ENCODE measurements at places on chromosomes 7 and 10.

- DNase-seq, result no peak
These were observed 5.6 kb upstream of the MUC3A start for GRCh38 chr7:100943693-100944092.

DNA sequence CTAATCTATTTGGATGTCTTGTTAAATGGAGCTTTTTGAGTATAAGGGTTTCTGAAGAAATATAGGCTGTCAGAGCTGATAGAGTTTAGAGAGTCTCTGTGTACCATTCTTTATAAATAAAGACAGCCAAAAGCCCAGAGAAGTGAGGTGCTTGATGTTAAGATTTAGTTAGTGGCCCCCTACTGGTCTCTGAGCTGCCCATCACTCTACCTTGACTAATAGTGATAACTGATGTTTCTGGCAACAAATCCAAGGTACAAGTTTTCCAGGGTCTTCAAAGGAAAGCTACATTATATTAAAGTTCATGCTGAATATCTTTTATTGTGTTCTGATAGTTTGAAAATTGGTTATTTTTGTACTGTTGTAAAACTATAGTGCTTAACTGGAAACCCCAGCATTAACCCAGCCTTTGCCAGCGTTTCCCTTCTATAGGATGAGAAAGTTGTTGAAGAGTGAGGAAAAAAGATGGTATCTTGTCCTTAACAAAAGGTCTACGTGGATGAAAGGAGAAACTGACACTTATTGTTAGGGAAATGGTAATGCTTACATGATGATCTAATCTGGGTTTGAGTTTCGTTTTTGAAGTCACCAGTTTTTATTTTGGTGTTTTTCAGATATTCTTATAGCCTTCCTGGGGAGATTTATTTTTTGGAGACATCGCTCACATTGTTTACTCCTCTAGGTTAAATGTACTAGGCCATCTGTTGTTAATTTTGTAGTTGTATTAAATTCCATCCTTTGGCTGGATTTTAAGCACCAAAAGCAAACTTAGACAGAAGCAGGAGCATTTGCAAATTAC, 79.0 kb downstream of the AUTS2 start:
- no peak for DNase-seq

DNA sequence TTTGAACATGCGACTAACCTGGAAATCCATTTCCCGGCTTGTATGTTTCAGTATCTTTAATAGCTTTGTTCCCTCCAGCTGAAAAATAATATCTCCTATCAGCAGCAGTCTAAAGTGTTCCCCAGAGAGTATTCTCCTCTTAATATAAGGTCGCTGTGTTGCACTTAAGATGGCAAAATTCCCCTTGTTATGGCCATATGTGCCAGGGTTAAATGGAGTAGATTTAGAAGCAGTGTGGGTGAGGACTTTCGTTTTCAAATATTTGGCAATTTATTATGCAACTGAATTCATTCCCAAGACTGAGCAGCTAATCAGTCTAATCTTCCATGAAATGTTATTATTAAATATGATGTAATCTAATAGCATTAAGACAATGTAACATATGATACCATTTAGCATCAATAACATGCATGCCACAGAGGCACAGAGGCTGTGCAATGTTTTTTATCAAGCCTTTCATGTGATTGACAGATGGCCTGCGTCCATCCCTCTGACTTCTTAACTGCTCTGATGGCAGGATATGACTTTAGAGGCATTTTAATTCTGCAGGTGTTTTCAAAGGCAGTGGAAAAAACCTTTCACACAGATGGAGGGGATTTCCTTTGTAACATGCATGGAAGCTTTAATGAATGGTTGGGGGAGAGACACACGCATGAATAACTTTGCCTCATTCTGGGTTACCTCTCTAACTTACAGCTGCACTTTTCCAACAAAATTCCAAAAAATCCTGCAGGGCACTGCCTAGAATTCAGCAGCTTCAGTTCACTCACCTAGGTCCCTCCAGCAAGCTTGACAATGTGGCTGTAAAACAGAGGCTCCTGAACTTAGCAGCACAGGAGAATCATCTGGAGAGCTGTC, 55.1 kb upstream of the ZPBP start:
- no peak for DNase-seq

GRCh38 chr10:103645141-103646054, 151.9 kb downstream of the NEURL1 start:
- DNase-seq, result no peak

GRCh38 chr7:80611353-80611752, 27.1 kb upstream of the CD36 start:
- DNase-seq, result no peak

DNA sequence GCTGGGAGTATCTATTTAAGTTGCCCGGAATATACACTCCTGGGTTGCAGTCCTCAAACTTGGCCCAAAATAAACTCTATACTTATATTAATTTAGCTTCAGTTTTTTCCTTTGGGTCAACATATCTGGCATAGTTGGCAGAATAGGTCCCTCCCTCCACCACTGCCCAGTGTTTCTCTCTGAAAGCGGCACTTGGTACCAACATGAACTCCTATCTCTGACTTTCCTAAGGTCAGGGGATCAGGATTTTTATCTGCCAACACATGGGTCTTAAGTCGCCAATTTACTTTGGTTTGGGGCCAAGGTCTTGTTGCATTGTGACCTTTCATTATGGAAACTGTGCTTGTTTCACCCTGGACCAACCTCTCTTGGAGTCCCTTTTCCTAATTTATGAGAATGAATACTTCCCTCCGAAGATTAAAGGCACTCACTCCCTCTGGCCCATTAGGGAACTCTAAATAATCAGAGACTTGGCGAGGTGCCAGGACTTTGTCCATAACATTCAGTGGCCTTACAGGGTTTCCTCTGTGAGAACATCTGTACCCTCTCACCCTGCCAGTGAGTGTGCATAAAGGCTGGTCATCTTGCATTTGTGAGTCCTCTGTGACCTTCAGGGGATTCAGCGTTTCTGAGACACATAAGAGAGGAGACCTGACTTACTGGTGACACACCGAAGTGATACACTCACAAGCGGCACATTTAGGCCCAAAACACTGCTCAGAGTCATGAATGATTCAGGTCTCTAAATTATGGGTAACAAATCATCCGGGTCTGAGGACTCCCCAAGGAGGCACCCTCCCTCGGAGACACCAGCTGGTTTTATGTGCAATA, 19.7 kb upstream of the FKBP9 start:
- DNase-seq, result no peak

DNA sequence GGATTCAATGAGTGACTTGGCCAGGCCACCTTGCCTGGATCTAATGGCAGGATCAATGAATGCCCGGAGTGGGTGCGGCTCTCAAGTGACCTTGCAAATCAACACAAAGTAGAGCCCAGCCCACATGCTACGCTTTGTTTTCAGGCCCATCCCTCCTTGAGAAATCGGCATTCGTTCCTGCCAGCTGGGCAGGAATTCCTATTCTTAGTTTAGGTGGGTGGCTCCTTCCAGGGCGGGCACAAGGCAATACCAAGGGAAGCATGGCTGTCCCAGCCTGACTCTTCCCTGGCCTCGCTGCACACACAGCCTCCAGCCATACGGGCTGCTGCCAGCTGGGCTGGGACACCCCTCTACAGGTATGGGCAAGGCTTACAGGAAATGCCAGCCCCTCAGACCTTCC, 119.3 kb downstream of the SH3PXD2A start:
- DNase-seq, result no peak

DNA sequence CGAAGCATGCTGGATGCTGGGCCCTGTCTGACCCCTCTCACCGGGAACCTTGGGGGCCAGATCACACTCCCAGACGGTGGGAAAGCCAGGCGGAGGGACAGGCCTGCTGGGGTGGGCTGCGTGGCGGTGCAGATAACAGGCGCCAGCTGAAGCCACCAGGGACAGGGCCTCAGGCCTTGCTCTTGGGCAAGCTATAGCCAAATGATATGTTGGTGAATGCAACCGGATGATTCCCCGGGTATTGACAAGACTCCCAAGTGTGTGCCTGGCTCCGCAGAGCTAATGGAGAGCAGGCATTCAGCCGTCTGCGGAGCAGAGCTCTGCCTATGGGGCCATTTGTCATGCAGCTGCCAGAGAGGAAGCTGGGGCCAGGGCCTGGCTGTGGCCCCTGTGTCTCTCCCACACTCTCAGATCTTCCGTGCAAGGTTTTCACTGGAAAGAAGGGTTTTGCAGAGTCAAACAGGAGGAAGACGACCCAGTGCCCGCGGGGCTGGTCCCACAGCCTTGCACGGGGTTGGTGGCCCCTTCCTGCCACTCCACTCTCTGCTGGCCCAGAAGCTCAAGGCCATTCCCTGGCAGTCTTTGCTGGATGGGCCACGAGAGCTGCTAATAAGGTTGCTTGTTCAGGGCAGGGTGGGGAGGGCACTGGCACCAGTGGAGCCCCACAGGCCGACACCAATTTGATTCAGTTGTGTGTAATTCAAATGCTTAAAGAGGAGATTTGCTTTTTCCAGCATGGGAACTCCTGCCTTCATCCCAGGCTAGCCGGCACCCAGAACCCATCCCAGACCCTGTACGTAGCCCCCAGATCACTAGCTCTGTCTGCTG, 91.8 kb downstream of the PRKAG2 start:
- DNase-seq, result no peak

GRCh38 chr10:22803261-22803885, 89.0 kb upstream of the PIP4K2A start:
- DNase-seq, result no peak

GRCh38 chr7:76358011-76358480, 745 bp downstream of the YWHAG start:
- DNase-seq, result peak; percentile 47

DNA sequence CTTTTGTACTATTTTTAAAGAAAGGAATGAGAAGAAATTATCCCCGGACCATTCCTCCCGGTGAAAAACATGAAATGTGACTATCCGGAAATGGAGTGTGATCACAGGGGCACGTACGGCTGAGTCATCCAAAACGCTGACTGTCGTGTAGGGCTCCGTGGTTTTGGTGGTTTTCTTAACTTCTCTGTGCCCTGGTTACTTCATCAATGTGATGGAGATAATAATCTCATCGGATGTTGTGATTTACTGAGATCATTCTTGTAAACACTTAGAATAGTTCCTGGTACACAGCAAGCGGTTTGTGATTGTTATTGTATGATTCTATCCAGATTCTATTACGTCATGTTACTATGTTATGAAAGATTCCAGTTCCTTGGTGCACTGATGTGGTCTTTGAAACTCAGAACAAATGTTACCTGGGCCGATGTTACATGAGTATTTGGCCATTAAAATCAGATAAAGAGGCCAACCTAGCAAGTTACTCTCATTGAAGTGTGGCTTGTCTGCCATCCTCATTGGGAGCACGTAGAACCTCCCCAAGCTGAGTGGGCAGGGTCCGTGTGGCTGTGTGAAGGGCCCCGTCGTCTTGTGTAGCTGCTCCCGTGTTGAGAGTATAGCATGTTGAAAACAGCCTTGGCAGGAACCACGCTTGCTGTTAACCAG, 99.5 kb downstream of the CAMK1D start:
- peak; percentile 35 for DNase-seq

Data from effector CD8-positive, alpha-beta T cell (primary cell).